Activated naive CD4-positive, alpha-beta T cell treated with anti-CD3 and anti-CD28 coated beads for 36 hours (primary cell): ENCODE measurements at places on chromosomes 4 and X.
A peak's percentile ranks its signal among the peaks of the same experiment; 100 is the strongest.

- no peak within 1 kb of the TSS for H3K27ac ChIP-seq
- H3K4me1 ChIP-seq = peaks cover 22% of the 10 kb centered on the region
- H3K27me3 ChIP-seq = peaks cover 53% of the 10 kb centered on the region
- no peaks in the 10 kb centered on the region for H3K36me3 ChIP-seq
- H3K4me3 ChIP-seq = peak within 1 kb of the TSS; percentile 66
These were observed at the start of gene ADAMTS3 for GRCh38 chr4:72568959-72569718. Gene ADAMTS3, minus strand, starts transcription at chr4:72569221. Its CDS starts 459 bp downstream, at chr4:72568762.

DNA sequence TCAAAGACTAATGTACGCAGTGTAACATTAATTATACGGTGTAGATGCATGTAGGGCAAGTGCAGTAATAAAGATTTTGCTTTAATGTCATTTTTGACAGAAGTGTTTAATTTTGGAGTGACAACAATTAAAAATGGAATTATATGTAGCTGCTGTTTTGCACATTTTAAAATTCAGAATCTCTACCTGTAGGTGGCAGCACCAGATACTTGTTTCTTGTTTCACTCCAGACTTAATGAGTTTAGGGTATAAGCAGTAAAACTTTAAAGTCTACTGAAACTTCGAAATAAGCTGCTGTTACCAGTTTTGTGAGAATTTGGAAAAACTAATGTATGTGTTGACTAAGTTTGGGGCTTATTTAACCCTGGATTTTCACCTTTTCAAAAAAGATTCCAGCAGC is 144.9 kb downstream of the POLA1 start:
- DNase-seq = peak; percentile 8
- H3K36me3 ChIP-seq = peaks cover 9% of the 10 kb centered on the region
- H3K27me3 ChIP-seq = no peaks in the 10 kb centered on the region
- H3K27ac ChIP-seq = no peak overlapping the region
- H3K4me3 ChIP-seq = no peak overlapping the region

GRCh38 chrX:50747471-50747900 is 66.5 kb downstream of the SHROOM4 start:
- peaks cover 9% of the 10 kb centered on the region for H3K27me3 ChIP-seq
- no peak overlapping the region for H3K4me3 ChIP-seq
- DNase-seq = peak; percentile 15
- no peaks in the 10 kb centered on the region for H3K4me1 ChIP-seq

DNA sequence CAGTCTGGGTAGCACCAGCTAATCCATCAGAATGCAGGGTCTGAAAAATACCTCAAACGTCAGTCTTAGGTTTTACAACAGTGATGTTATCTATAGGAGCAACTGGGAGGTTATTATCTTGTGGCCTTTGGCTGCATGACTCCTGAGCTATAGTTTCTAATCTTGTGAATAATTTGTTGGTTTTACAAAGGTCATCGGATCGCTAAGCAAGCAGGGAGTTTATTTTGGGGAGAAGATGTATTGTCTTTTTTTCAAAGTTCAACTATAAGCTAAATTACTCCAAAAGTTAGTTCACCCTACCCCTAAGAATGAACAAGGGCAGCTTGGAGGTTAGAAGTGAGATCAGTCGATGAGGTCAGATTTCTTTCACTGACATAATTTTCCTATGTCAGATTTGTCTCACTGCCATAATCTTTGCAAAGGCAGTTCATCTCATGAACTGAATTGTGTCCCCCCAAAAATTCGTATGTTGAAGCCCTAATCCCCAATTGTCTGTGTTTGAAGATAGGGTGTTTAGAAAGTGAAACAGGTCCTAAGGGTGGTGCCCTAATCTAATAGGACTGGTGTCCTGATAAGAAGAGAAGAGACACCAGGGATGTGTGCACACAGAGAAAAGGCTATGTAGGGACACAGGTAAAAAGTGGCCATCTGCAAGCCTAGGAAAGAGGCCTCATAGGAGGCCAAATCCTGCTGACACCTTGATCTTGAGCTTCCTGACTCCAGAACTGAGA is 175.8 kb upstream of the GALNT7 start:
- no peak overlapping the region for H3K4me3 ChIP-seq
- no peaks in the 10 kb centered on the region for H3K36me3 ChIP-seq
- H3K27me3 ChIP-seq = peaks cover 9% of the 10 kb centered on the region

DNA sequence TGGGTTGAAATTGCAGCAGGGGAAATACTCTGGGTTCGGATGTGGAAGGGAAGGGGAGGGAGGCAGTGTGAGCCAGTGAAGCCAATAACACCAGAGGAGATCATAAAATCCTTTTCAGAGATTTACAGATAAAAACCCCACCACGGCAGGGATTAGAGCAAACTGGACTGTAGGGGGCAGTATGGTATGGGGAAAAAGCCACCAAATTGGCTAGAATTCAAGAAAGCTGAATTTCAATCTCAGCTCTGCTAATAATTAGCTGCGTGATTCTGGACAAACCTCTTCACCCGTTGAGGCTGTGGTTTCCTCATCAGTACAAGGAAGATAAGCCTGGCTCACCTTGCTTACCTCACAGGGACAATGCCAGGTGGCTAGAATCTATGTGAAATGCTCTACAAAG is 108.1 kb downstream of the ATG4A start:
- H3K27me3 ChIP-seq = no peaks in the 10 kb centered on the region
- H3K27ac ChIP-seq = no peak overlapping the region
- DNase-seq = peak; percentile 20
- no peak overlapping the region for H3K4me3 ChIP-seq
- no peaks in the 10 kb centered on the region for H3K4me1 ChIP-seq

DNA sequence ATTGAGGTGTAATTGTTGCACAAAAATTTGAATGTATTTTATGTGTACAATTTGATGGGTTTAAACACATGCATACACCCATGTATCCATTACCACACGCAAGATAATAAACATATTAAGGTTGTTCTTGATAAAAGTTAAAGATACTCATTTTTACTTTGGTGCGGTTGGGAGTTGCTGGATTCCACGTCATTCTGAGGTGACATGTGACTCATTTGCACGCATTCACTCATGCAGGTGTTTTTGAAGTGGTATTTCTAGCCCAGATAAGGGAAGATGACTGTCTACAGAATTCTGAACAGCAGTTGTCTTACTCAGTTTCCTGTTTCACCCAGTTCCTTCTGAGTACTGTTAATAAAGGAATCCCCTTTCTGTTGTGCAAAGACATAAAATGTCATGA is 142.0 kb downstream of the RTL3 start:
- peaks cover 40% of the 10 kb centered on the region for H3K4me1 ChIP-seq
- DNase-seq = peak; percentile 76
- H3K4me3 ChIP-seq = no peak overlapping the region
- peak overlapping the region; percentile 86 for H3K27ac ChIP-seq
- H3K27me3 ChIP-seq = no peaks in the 10 kb centered on the region

GRCh38 chrX:45513042-45513441 is 312.4 kb upstream of the DIPK2B start:
- no peak overlapping the region for H3K4me3 ChIP-seq
- no peaks in the 10 kb centered on the region for H3K36me3 ChIP-seq
- peaks cover 4% of the 10 kb centered on the region for H3K27me3 ChIP-seq

GRCh38 chrX:46636223-46636622 is 62.7 kb downstream of the CHST7 start:
- H3K4me1 ChIP-seq = peaks cover 21% of the 10 kb centered on the region
- DNase-seq = no peak
- no peaks in the 10 kb centered on the region for H3K27me3 ChIP-seq
- H3K36me3 ChIP-seq = peaks cover 5% of the 10 kb centered on the region

- H3K36me3 ChIP-seq = no peaks in the 10 kb centered on the region
- peaks cover 2% of the 10 kb centered on the region for H3K4me1 ChIP-seq
- H3K27ac ChIP-seq = no peak overlapping the region
- H3K27me3 ChIP-seq = no peaks in the 10 kb centered on the region
- no peak for DNase-seq
These were observed 290.5 kb upstream of the TEX13C start for GRCh38 chrX:125029131-125029530.

DNA sequence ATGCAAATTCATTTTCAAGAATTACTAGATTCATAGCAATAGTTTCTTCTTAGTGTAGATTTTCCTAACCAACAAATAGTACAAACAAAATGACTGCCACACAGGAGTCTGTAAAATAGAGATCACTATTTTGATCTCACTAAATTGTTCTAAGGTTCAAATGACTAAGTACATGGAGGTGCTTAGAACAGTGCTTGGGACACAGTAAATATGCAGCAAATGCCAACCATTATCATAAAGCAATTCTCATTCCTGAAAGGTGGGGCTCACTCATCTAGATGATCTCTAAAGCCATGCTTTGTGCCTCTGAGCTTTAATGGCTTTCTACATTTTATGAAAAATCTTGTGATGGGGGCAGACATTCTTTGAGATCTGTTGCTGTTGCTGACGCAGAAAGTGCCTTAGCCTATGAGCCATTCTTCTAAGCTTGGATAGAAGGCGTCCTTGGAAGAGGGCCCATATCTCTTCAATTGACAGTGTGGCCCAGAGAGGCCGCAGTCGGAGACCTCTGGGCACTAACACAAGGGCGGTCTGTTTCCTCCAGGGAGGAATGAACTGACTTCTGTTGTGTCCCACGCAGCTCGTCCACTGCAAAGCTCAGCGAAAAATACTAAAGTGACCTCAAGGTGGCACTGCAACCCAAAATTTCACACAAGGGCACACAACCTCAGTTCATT is 23.5 kb downstream of the TLR10 start:
- no peak overlapping the region for H3K4me3 ChIP-seq
- peaks cover 18% of the 10 kb centered on the region for H3K4me1 ChIP-seq

- H3K4me3 ChIP-seq = no peak overlapping the region
- H3K27ac ChIP-seq = no peak overlapping the region
- no peaks in the 10 kb centered on the region for H3K36me3 ChIP-seq
- H3K27me3 ChIP-seq = no peaks in the 10 kb centered on the region
- DNase-seq = no peak
These were observed 77.3 kb upstream of the TMEM47 start for GRCh38 chrX:34734383-34734782.

GRCh38 chr4:169124661-169125060 is 114.6 kb upstream of the CBR4 start:
- H3K27me3 ChIP-seq = no peaks in the 10 kb centered on the region
- no peak overlapping the region for H3K4me3 ChIP-seq
- no peak for DNase-seq
- H3K36me3 ChIP-seq = no peaks in the 10 kb centered on the region
- no peaks in the 10 kb centered on the region for H3K4me1 ChIP-seq

DNA sequence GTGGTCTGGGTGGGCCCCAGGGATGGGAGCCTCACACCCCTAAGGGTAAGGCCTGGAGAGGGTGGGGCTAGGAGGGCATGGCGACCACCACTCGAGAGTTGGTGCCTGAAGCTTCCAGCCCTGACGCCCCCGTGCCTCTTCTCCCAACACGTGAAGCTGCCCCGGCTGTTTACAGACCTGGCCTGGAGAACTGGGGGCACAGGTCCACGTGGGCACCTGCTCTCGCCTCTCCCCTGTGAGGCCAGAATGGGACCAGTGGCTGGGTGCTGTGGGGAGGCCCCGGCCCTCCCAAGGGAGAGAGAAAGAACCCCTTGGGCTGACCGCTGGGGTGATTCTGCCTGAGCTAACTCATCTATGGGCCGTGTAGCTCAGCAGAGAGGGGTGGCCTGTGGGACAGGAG is 15.5 kb downstream of the NAT8L start:
- H3K4me1 ChIP-seq = no peaks in the 10 kb centered on the region
- no peak overlapping the region for H3K27ac ChIP-seq
- no peak overlapping the region for H3K4me3 ChIP-seq
- H3K36me3 ChIP-seq = no peaks in the 10 kb centered on the region
- no peaks in the 10 kb centered on the region for H3K27me3 ChIP-seq
- DNase-seq = no peak

DNA sequence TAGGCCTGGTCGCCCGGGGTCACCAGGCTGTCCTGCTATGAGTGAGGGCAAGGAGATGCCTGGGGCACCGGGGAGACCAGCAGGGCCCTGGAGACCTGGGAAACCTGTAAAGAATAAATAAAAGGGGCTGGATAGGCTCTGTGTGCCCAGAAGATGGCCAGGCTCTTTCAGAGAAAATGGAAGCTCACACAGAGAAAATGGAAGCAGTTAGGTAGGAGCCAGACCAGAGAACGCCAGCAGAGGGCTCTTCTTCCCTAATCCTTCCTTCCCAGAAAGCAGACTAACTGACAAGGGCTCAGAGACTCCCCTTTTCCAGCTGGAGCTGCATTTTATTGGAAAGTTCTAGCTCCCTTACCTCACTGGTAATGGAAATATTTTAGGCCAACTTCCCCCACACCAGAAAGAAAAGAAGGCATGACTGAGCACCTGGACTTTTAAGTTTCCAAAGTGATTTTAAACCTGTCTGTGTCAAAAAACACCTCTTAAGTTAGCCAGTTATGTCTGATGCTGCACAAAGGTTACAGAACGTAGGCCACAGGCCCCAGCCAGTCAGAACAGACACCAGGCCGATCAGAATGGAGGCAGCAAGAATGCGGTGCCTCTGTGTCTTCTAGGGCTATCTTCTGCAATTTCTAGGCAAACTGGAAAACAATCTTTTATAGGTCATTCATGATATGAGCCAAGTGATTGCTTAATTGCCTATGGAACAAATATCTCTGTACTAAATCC is 74.0 kb downstream of the ATG4A start:
- no peak for DNase-seq
- H3K4me1 ChIP-seq = no peaks in the 10 kb centered on the region
- no peak overlapping the region for H3K4me3 ChIP-seq
- no peaks in the 10 kb centered on the region for H3K27me3 ChIP-seq
- H3K27ac ChIP-seq = no peak overlapping the region
- H3K36me3 ChIP-seq = no peaks in the 10 kb centered on the region

DNA sequence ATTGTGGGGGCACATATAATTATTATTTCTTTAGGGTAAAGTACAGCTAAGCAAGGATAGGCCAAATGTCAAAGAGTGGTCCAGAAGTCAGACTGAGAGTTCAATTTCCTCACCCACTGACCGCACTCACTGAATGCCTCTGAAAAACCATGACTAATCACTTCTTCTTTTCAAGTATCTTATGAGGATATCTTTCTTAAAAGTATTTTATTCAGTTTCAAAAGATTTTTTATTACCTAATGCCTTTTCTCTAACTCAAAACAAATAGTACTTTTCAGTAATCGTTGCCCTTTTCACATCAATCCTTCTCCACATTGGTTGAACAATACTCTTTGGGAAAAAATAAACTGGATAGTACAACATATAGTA is 61.7 kb upstream of the CAMK2D start:
- DNase-seq = no peak

DNA sequence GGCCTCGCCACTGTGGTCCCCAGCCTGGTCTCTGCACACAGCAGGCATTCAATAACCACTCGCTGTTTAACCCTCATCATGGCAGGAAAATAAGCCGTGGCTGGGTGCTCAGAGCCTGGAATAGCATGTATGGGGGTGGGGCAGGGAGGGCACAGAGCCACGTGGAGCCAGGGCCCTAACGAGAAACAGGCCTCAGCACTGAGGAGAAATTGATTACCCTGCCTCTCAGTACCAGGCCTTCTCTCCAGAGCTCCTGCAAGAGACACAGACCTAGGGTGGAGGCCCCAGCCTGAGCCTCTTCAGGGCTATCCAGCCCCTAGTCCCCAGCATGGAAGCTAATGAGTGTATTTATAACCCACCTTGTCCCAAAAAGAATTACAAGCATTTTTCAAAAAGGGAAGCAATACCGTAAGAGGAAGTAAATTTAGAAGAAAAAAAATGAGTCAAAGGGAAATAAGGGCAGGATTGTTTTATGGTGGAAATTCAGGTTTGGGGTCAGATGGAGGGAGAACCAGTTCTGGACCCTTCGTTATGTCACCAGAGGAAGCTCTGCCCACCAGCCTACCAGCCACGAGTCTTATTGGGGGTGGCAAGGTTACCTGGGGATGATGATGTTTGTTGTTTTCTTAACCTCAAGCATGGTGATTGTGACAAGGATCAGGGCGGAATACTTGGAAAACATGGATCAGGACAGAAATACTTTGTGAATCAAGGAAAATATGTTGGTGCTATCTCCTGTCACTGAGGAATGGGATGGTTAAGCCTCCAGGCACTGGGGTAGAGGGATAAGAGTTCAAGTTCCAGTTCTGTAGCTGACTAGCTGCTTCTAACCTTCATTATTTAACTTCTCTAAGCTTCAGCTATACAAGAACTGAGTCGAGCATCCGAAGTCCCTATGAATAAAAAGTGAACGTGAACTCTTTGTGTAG is 101.9 kb upstream of the RBPJ start:
- H3K4me3 ChIP-seq = no peak overlapping the region
- no peak for DNase-seq
- H3K27ac ChIP-seq = no peak overlapping the region
